Hematopoietic multipotent progenitor cell treated with erythropoietin and hydrocortisone succinate and interleukin-3 and kit ligand, for 8 days (in vitro differentiated cells): ENCODE measurements at places on chromosomes 7 and 10.

DNA sequence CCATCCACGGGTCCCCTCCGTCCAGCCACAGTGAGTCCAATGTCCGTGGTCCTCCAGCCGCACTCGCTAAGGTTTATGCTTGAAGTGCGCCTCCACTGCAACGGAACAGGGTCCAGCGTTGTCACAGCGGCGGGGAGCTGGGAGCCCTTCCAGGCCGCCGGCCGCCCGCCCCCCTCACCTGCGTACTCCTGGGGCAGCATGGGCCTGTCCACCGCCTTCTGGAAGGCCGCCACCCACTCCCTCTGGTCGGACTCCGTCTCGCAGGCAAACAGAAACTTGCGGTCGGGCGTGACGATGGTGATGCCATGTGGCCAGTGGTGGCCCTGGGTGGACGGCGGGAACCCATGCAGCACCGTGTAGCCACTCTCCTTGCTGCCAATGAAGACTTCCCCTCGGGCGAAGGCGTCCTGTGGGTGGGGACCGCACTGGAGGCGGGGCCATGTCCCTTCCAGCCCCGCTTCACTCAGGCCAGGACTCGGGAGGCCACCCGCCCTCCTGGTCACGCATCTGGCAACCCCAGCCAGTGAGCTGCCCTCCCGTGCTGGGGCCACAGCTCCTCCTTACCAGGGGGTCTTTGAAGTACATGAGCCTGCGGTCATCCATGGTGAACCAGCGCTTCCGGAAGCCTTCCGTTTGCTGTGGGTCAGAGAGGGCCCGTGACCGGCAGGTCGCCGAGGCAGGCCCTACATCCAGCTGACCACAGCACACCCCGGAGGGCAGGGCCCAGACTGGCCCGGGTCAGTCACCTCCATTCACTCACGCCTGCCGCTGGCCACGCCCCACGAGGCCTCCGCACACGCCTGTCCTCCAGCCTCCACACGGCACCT, 22.7 kb downstream of the GET4 start:
- DNase-seq: no peak

GRCh38 chr10:2898509-2898860, 168.9 kb upstream of the PFKP start:
- no peak for DNase-seq

DNA sequence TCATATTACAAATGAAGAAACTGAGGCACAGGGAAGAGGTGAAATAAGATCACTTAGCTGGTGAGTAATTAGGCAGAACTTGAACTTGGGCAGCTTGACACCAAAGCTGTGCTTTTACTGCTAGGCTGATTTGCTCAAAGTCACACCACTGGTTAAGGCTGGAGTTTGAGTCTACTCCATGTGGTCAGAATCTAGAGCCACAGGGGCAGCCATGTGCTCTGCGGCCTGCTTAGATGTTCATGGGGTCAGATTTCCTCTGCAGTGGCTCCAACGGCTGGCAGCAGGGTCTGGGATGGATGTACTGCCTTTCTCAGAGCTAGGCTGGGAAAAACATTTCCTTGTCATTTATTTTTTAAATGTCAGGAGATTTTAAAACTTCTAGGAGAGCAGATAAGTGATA, 417.5 kb downstream of the KCNMA1 start:
- DNase-seq: no peak

GRCh38 chr7:106895246-106895864, 30.3 kb downstream of the PIK3CG start:
- DNase-seq: no peak

DNA sequence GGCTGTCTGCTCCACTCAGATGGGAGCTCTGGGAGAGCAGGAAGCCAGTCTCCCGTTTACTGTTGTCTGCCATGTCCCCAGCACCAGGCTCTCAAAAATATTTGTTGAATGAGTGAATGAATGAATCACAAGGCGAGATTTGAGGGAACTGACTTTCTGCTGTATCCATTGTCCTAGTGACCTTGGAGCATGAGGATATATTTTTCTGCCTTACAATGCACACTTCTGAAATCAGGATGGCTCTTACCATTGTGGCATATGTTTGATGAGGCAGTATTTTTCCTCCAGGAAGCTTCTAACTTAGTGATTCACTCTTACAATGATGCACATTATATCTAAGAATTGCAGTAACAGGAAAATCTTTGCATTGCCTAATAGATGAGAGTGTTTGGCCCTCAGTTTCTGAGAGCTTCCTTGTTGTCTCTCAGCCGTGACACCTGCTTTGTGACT, 136.4 kb downstream of the RPS24 start:
- DNase-seq: no peak

DNA sequence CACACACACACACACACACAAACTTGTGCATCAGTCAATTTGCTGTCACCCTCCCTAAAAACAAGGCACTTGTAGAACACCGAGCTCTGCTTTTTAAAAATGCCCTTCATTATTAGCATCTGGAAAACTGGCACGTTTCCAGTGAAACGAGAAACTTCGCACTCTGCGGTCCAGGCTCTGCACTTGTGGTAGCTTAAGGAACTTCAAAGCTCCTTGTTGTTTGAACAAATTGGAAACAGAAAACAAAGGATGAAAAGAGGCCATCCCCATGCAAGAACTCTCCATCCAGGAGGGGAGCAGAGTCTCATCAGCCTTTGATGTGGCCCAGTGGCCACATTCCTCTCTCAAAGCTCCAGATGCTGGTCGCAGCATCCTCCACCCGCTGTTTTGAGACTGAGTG, 105.1 kb downstream of the C10orf90 start:
- DNase-seq: no peak

DNA sequence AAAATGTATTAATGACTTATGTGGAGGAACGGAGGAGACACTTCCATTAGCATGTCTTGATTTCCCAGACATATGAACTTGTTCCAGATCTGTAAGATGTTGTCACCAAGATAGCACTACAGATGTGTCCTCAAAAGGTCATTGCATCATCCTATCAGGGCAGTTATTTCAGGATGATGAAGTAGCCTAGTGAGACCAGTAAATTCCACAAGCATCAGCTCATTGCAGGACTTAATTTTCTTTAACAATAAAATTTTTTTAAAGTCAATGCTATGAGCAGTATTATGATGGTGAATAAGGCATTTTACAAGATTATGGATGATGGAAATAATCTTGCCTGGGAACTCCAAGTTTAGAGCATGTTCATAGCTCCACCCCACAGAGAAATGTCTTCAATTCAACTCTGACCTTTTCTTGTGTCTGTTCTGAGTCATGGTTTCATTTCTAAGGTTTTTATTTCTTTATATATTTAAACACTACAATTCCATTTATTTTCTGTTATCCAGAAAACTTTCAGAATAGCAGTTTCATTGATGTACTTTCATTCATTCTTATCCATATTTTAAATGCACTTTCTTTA, 1203.3 kb upstream of the CELF2 start:
- no peak for DNase-seq

DNA sequence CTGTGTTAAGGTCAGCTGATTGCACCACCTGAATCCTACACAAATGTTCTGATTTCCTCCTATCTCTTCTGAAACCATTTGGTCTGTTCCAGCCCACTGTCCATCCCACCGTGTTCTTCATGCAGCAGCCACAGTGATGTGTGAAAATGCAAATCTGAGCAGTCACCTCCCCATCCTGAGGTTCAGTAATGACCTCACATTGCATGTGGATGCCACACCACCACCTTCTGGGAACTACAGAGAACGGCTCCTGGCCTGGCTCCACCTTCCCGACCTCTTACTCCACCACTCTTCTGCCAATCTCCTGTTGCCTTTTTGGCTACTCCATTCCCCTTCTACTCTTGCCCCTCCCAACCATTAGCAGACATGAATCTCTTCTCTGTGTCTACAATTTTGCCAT, 244.4 kb downstream of the TNS3 start:
- peak; percentile 16 for DNase-seq

- DNase-seq: no peak
Observed at GRCh38 chr10:34151481-34151880, 663.6 kb downstream of the PARD3 start.

DNA sequence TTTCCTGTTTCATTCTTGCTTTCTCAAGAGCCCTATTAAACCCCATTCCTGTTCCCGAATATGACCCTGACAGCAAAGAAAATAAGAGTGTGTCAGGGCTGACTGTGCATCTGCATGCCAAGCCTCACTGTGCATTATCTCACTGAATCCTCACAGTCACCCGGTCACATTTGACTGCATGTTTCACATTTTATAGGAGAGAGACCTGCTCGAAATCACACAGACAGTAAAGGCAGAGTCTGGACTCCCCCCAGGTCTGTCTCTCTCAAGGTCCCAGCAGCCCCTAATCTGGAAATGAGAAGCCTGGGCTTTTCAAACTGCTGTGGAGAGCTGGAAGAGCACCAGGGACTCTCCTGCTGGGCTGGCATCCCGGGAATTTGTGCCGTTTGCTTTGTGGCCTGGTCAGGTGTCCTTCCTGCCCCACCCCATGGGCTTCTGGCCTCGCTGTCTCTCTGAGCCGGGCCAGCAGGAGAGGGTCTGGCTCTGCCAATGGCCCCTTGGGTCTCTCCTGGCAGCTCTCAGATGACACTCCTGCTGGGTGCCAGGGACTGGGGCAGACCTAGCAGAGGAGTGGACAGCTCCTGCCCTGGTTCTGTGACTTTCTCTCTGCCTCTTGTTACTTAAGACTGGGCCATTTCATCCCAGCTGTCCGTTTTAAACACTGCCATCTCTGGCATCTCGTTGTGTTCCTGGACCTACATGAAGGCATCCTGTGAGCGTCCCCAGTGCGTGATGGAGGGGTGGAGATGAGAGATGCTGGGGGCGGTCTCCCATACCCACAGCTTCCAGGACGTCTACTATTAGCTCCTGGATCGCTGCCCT, 173.6 kb downstream of the ARHGAP12 start:
- DNase-seq: no peak

DNA sequence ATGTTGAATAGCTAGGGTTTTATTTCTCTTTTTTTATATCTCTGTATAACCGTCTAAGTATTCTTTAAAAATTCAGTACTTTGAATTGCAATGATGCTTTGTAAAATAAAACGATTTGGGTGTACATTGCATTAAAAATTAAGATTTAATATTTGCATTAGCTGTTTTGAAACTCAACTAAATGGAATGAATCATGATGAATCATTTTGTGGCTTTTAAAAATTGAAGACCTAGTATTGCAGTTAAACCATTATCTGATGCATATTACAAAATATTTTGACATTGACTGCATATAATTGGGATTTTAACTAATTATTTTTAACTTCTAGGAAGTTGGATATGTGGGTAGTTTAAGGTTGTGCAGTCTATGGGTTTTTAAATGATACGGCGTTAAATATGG, 314.0 kb downstream of the CDK14 start:
- no peak for DNase-seq

- no peak for DNase-seq
Observed at GRCh38 chr7:12839508-12840153, 152.2 kb downstream of the ARL4A start.

DNA sequence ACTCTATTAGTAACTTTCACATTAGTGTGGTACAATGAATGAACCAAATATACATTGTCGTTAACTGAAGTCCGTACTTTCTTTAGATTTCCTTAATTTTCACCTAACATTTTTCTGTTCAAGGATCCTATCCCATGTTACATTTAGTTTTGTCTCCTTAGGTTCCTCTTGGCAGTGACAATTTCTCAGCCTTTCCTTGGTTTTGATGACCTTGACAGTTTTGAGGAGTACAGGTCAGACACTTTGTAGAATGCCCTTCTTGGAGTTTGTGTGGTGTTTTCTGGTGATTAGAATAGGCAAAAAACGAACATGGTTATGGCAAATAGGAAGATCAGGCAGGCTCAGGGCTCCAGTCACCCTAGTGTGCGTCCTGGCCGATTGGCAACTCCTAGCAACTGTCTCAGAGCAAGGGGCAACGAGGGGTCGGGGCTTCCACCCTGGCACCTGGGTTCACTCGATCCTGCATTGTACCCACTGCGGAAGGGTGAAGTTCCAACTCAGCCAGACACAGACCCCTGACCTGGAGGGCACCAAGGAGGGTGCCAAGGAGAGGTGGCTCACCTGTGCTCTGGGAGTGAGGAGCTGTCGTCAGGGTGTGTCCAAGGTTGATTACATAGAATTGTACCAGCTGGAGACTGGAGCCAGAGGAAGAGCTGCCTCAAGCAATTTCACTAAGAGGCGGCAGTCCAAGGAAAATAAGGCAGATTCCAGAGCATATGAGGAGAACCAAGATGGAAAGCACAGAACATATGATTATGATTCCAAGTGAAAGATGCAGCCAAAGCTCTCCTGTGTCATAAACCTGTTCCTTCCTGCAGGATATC, 37.5 kb downstream of the PAPSS2 start:
- DNase-seq: no peak

GRCh38 chr10:132064771-132065437, 842 bp upstream of the JAKMIP3 start:
- DNase-seq: no peak

GRCh38 chr10:70477661-70478162, 855 bp upstream of the PALD1 start:
- peak; percentile 27 for DNase-seq
